Esophagus muscularis mucosa (tissue), 4 donors: ENCODE measurements at places on chromosomes 2 and 18. TPM values are rescaled to one million over a fixed set of nuclear protein-coding genes. Genes with fewer than 3 reads are reported as not detected.

The AOX1 gene
- total RNA-seq = 83.3 TPM

DNA sequence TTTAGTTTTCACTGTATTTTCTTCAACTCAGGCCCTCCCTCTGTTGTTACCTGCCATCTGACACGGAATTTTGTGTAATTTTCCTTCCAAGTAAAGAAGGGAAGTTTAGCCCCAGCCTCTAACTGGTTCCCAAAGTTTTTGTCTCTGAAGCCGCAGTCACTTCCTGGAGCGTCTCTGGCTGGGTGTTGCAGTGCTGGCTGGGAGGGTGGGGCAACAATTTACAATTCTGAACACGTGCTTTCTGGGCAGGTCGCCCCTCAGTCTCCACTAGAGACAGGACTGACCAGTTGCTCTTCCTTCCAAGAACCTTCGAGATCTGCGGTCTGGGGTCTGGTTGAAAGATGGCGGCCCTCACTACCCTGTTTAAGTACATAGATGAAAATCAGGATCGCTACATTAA, 3.5 kb downstream of the CNDP2 start:
- no peak for DNase-seq

The C2orf72 gene
- not detected for total RNA-seq

The SDC1 gene
- 0.52 TPM for total RNA-seq

The MALT1 gene
- 23.5 TPM for total RNA-seq

DNA sequence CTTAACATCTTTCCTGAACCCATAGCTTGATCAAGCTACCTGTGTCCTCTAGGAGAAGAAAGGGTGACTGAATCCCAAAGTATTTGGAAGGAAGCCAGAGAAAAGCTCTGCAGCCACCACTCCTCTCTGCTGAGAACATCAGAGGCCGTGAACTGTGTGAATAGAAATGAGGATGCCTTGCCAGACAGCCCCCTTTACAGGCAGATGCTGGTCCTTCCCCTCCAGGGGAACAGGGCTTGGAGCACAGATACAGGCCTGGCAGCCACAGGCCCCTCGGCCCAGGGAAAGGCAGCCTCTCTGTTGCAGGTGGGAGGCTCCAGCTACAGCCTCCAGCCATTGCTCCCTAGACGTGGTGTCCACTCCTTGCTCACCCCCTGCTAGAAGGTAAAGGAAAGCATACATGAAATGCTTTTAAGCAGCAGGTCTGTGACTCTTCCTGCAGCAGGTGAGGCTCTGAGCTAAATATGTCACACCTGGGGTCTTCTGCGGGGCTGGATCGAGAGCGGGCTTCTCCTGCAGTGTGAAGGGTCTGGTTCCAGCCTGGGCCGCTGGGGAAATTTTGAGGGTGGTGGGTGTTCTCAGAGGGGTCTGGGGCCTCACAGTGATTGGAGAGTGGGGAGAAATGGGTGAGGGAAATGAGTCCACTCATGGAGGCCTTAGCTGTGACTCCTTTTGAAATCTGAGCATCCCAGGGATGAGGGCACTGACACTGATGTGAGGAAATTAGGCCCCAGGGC, 234.0 kb downstream of the KLHL29 start:
- DNase-seq = no peak

The LOXL3 gene
- 7.1 TPM for total RNA-seq

DNA sequence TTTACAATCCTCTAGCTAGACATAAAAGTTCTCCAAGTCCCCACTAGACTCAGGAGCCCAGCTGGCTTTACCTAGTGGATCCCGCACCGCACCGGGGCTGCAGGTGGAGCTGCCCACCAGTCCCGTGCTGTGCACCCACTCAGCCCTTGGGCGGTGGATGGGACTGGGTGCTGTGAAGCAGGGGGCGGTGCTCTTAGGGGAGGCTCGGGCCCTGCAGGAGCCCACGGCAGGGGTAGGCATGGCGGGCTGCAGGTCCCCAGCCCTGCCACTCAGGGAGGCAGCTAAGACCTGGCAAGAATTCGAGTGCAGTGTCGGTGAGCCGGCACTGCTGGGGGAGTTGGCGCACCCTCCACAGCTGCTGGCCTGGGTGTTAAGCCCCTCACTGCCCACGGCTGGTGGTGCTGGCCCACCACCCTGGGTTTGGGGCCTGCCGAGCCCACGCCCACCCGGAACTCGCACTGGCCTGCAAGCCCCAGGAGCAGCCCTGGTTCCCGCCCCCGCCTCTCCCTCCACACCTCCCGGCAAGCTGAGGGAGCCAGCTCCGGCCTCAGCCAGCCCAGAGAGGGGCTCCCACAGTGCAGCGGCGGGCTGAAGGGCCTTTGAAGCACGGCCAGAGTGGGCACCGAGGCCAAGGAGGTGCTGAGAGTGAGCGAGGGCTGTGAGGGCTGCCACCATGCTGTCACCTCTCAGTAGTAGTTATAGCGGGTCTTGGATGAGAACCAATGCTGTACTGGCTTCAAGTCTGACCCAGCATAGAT, 255.2 kb downstream of the CDH7 start:
- no peak for DNase-seq

The CYP27C1 gene
- total RNA-seq = not detected

DNA sequence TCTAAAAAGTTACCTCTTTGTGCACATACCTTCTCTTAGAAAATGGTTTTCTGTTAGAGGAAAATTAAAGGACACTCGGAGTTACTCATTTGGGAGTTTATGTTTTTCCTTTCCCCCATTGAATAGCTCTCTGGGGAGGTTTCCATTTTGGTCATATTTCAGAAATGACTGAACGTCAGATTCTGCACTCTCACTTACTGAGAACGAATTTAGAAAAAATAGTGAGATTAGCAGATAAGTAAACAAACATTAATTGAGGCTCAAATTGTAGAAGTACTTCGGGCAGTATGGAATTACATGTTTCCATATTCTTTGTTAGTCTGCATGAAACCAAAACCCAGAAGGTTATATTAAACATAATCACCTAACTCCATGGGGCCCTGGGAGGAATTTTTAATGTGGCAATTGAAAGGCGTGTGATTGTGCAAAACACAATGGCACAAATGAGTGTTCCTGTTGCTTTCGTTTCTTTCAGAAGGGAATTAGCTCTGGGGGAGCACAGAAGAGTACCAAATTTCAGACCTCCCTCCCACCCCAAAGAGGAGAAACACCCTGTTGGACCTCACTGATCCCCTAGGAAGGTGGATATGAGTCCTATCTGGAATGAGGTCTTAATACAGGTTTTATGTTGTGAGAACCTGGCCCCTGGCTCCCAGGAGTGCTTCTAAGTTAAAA, 212.3 kb downstream of the BCL2 start:
- DNase-seq = no peak

- DNase-seq = no peak
Measured at GRCh38 chr2:6814869-6815268, 50.8 kb downstream of the CMPK2 start.

The AP1S3 gene
- 0.45 TPM for total RNA-seq
